ENCODE measurements at places on chromosomes 2 and 18.

DNA sequence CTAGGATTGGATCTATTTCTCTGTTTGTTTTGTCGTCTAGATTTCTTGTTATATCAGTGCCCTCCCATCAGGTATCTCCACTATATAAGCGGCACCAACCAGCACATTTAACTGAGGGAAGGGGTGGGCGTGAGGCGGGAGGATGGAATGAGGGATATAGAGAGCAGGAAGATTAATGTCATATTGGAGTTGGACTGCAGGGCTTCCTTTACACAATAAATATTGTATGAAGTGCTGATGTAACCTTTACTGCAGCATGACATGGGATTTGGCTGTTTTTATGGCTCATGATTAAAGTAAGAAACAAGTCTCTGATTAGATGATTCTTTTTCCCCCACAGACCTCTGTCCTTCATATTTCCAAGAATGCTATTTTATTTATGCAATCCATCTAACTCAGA is 54.8 kb downstream of the TMEM200C start:
- no peak for DNase-seq

- no peak for DNase-seq
Observed at GRCh38 chr2:23028106-23028505, 356.9 kb upstream of the KLHL29 start.

DNA sequence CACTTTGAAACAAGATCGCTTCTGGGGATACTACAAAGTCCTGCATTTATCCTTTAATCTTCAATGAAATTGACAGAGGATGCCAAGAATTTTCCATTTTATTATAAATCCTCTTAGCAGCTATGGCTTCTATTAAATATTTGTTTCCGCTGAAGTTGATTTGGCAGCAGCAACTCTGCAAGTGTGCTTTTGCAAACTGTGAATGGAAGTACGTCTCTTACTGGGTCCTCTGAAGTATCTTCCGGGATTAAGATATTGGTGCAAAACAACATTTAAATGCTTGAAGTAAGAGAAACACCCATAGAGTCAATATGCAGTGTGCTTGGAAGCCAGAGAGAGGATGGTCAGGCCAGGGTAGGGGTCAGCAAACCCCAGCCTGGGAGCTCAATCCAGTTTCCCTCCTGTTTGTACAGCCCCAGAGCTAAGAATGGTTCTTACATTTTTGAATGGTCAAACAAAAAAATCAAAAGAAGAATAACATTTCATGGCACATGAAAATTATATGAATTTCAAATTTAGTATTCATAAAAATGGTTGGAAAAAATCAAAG is 13.6 kb downstream of the CCDC68 start:
- no peak for DNase-seq

- no peak for DNase-seq
Observed at GRCh38 chr2:174666312-174666711, 68.7 kb upstream of the WIPF1 start.

DNA sequence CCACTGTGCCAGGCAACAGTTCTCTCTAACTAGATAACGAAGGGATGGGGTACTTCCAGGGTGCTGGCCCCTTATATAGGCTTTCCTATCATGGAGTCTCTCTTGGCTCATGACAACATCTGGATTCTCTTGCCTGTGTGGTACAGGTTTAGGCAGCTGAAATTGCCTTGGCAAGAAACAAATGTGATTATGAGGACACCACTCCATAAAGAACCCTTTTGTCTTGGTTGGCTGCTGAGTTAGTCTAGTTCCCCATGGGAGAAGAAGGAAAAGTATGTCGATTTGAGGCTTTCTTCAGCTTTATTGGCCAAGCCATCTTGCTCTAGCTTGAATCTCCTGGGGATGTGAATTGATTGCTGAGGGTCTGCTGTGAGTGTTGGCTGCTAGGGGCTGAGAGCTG is 76.3 kb upstream of the ZCCHC2 start:
- no peak for DNase-seq

DNA sequence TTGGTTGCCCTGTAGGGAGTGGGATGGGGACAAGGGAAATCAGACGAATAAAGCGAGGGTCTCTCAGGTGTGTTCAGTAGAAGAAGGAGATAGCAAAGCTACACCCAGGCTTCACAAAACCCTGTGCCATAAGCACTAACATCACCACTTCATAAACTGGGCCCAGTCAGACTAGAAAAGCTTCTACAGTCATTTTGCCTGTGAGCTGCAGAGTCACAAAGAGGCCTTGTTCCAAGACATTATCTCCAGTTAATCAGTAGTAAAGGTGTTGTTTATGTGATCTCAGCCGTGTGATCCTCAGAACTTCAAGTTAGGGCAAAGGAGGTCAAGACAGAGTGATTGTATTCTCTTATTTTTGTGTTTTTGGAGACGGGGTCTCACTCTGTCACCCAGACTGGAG is 148.0 kb downstream of the GALR1 start:
- DNase-seq: no peak

GRCh38 chr2:212157012-212157411 is 381.6 kb downstream of the ERBB4 start:
- no peak for DNase-seq

DNA sequence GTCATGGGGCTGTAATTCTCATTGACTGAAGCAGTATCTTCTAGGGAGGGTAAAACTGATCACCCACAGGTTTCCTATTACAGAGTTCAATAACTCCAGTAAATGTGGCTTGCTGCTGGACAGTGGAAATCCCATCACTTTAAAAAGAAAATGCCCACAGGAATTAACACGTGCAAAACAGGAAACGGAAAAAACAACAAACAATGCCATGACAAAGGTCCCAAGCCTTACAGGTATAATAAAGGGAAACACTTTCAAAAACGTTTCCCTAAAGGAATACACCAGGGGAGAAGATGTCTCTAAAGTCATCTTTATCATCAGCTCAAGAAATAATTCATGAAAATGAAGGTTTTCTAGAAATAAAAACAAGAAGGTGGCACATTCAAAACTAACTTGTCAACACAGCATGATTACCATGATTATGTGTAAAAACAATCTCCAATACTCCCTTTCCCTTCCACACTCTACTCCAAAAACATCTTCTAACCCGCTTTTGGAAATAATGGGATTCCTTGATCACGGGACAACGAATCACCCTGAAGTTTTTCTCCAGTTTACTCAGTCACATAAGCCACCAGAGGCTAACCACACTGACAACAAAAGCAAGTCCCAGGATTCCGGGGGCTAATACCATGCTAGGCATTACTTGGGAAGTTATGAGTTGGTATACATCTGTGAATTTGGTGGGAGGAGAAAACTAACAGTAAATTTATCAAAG is 167.9 kb downstream of the TCF4 start:
- no peak for DNase-seq

GRCh38 chr18:63144748-63145147 is 174.8 kb downstream of the BCL2 start:
- no peak for DNase-seq

DNA sequence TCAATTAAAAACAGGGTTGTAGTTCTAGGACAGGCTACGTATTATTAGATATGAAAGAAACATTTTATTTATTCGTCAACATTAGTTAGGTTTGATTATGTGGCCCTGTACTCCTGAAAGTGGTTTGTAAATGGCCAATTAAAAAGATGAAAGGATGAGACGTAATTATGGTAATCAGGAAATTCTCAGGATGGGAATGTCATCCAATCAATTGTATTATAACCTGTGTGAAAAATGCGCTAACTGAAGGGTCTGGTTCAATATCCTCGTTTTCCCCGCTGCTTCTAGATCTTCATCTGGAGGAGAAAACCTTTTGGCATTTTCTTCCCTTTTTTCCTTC is 5.6 kb upstream of the C18orf32 start:
- no peak for DNase-seq

Data from NCI-H510A (cell line).